Effector memory CD4-positive, alpha-beta T cell (primary cell): ENCODE measurements at places on chromosomes 4 and X.

GRCh38 chrX:118346258-118347094, 570 bp downstream of the WDR44 start:
- DNase-seq, result peak; percentile 51

DNA sequence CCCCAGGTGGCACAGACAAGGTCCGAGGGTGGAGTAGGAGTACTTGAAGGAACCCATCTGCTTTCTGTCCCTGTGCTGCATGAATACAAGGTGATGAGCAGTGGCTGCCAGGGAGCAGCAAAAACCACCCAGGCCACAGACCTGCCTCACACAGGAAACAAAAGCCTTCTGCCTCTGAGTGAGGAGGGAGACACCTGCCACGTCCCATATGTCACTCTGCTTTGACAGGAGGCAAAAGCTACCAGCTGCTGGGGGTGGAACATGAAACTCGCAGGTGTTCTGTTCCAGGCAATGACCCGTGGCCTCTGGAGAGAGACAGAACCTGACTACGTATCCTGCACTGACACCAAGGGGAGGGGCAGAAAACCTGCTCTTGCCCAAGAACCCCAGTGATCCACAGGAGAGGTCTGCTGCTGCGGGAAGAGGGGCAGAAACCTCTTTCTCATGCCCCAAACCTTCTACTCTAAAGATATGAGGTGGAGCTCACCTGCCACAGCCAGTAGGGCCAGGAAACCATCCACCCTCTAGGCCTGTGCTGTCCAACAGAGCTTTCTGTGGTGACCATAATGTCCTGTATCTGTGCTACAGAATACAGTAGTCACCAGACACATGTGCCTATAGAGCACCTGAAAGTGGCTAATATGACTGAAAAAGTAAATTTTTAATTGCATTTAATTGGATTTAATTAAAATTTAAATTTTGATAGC, 172.9 kb downstream of the PRDM5 start:
- no peak for DNase-seq

- no peak for DNase-seq
Observed at GRCh38 chr4:48858130-48858529, 27.2 kb downstream of the OCIAD1 start.

DNA sequence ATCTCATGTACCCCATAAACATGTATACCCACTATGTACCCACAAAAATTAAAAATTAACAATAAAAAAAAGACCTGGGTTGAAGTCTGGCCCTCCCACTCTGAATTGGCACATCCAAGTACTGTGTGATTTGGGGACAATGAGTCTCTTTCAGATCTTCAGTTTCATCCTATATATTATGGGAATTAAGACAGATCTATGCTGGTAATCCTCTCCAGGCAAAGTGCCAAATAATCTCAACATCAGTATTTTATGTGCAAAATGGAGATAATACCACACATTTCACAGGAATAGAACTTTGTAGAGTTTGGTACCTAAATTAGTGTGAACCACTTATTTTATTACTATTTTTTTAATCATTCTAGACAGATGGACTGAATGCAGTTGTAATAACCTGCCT, 11.0 kb upstream of the SCD5 start:
- no peak for DNase-seq

- DNase-seq, result no peak
Observed at GRCh38 chrX:85326234-85327059, 53.0 kb downstream of the POF1B start.

DNA sequence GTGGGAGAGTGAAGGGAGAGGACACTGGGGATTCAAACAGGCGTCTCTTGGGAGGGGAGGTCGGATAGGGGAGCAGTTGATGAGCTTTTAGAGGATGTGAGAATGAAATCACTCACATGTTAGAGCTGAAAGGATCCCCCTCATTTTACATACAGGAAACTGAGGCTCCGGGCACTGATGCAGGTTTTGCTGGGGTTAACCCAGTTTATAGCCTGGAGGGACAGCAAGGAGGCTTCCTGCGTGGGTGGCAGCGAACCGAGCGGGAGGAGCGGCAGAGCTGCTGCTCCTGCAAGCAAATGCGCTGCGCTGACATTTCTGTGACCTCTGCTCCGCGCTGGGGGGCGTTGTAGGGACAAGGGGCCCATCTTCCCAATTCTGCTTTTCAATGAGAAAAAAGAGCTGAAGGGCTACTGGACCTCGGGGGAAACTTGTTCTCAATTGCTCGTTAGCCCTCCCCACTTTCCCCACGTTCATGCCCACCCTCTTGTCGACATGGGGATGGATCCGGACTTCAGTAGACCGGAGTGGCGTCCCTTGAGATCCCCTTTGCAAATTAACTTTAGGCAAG, 1.2 kb upstream of the NEUROG2 start:
- DNase-seq, result no peak

GRCh38 chr4:76540486-76540885, 105.5 kb downstream of the SHROOM3 start:
- no peak for DNase-seq

GRCh38 chrX:119745283-119745848, 13.0 kb upstream of the SOWAHD start:
- no peak for DNase-seq

DNA sequence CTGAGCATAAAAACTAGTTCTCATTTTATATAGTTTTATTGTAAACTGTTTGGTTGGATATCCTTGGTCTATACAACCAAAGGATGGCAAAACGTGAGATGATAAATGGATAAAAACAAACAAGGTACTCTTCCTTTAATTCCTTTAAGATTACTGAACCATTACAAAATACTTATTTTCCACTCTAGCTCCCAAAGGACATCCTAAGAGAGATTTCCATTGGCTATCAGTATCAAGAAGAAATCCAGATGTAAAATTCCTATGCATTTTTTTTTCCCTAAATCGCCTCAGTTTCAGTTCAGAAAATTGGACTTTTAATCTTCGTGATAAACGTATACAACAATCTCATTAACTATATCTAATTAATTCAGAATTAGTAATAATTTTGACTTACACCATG, 2.3 kb downstream of the FBXL5 start:
- DNase-seq, result no peak

DNA sequence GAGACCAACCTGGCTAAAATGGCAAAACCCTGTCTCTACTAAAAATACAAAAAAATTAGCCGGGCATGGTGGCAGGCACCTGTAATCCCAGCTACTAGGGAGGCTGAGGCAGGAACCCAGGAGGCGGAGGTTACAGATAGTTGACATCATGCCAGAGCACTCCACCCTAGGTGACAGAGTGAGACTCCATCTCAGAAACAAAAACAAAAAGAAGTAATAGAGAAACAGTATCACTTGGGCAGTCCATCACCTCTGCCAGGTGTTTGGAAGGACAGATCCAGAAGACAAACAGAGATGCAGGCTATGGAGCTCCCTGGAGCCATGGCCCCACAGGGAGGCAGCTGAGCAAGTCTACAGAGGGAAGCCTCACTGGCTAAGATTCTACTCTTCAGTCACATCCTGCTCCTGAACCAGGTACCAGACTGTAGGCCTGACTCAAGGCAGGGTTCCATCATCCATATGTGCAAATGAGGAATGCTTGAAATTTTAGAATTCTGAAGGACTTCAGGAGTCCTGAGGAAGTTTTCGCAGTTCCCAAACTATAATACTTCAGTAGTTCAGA, 81.4 kb upstream of the CPEB2 start:
- DNase-seq, result no peak

- no peak for DNase-seq
Observed at GRCh38 chr4:118081434-118081833, 47.1 kb downstream of the NDST3 start.

DNA sequence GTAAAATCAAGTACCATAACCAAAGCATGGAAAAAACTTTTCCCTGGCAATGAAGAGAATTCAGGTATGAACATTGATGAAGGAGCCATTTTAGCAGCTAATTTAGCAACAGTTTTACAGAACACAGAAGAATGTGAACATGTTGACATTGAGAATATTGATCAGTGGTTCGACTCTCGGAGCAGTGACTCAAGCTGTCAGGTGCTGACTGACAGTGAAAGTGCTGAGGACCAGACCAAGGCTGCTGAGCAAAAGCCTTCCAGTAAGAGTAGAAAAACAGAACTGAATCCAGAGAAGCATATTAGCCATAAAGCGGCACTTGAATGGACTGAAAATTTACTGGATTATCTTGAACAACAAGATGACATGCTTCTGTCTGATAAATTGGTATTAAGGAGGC, 2.8 kb downstream of the TIGD2 start:
- DNase-seq, result no peak

DNA sequence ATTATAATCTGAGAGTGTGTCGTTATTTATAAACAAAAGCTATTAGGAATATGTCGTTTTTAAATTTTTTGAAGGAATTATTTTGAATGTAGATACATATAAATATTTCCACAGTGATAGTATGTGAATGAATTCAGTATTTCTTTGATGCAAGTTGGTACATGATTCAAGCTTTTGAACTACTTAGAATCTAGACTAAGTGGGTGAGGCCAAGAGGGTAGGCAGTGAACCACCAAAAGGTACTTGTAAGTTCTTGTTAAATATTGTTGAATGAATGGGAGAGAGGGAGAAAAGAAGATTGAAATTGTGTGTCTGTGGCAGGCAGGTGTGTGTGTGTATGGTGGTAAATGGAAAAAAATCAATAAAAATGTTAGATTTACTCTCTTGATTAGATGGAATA, 69.6 kb downstream of the ARFIP1 start:
- no peak for DNase-seq

DNA sequence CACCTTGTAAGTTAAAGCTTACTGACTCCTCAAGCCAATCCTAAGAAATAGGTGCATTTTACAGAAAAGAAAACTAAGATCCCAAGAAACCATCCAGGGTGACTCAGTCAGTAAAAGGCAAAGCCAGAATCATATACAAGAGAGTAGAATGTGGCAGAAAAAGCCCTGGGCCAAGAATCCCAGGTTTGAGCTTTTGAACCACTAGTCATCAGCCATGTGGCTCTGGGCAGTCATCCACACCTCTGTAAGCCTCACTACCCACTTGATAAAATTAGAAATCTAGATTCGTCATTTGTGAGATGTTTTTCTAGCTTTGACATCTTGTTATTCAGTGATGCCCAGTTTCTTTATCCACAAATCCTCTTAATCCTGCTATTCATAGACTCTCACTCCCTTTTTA, 122.2 kb upstream of the PDE5A start:
- DNase-seq, result no peak

- no peak for DNase-seq
Observed at GRCh38 chrX:46554942-46555341, 9.7 kb upstream of the ZNF674 start.

- no peak for DNase-seq
Observed at GRCh38 chrX:46959101-46959500, 46.9 kb downstream of the JADE3 start.

DNA sequence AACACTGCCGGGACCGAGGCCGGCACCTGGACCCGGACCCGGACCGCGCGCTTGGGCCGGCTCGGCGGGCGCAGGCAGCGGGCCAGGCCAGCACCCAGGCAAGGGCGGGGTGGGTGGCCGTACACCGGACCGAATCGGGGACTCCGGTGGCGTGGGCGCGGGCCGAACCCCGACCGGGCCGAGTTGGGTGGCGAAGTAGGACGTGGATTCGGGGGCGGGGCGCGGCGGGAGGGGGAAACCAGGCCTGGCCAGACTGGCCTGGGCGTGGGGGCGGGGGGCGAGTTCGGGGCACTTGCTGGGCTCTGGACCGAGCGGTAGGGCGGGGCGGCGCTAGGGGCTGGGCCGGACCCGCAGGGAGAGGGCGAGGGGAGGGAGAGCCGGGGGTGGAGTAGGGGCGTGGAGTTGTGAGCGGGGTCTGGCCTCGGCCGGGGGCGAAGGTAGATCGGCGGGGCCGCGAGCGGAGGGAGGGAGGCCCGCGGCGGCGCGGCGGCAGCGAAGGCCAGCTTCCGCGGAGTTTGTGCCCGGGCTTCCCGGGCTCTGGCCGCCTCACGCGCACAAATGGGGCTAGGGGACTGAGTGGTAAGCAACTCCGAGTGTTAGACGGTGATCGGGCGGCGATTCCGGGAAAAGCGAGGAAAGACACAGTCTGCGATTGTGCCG, 1.8 kb upstream of the BCORL1 start:
- no peak for DNase-seq

DNA sequence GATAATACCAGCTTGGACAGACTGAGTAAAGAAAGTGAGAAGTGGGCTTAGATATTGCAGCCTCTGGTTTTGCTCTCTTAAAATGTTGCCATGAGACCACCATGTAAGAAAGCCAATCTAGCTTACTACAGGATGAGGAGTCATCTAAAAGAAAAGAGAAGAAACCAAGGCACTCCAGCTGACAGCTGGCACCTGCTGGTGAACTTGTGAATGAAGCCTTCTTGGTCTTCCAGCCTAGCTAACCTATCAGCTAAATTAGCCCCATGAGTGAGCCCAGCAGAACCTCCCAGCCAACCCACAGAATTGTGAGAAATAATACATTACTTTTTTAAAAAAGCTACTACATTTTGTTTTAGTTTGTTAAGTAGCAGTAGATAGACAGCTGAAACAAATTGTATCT, 154.5 kb upstream of the QRFPR start:
- DNase-seq, result no peak

- no peak for DNase-seq
Observed at GRCh38 chrX:154539077-154539476, 7.6 kb downstream of the G6PD start.

DNA sequence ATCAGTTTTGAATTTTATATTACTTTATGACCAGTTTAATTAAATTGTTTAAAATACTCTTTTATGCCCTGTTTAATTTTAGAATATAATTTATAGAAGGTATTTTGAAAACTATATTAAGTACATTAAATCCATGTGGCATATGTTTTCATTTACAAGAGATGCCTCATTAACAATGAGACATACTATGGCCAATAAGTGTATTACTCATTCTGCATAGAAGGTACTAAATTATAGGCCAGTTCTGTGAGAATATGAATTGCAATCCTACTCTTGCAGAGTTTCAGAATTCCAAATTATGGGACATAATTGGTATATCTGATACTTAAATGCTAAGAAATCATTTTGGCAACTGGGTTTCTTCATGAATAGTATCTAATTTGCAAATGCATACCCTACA, 951.1 kb downstream of the FAT4 start:
- DNase-seq, result no peak

- DNase-seq, result no peak
Observed at GRCh38 chrX:129744861-129745321, 6.1 kb downstream of the XPNPEP2 start.

DNA sequence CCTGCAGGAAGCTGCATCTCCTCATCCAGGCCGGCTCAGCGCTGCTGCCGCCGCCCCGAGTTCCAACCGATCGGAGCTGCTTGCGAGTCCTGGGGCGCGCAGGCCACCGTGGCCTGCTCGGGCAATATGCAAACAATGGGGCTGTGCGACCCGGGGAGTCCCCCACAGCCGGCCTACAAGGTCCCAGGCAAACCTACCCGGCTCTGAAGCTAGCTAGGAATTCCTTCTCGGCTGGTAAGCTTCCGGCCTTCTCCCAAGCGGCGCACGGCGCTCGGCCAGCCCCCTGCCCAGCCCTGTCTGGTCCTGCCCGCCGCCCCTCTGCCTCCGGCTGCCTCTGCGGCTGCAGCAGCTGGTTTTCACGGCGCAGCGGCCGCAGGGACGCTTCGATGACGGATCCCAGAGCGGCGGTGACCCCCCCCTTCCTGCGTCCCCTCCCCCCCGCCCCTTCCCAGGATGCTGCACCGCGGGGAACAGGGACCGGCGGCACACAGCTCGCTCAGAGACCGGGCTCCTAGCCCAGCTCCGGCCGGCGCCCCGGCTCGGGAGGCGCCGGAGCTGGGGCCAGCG, 59.4 kb downstream of the TSC22D3 start:
- peak; percentile 5 for DNase-seq

GRCh38 chr4:149999485-150000074, 78.7 kb upstream of the DCLK2 start:
- no peak for DNase-seq

- no peak for DNase-seq
Observed at GRCh38 chr4:94695384-94695783, 62.4 kb upstream of the BMPR1B start.
